GM23338 (cell line): ENCODE measurements at places on chromosomes 2 and 18.
A peak's percentile ranks its signal among the peaks of the same experiment; 100 is the strongest.

DNA sequence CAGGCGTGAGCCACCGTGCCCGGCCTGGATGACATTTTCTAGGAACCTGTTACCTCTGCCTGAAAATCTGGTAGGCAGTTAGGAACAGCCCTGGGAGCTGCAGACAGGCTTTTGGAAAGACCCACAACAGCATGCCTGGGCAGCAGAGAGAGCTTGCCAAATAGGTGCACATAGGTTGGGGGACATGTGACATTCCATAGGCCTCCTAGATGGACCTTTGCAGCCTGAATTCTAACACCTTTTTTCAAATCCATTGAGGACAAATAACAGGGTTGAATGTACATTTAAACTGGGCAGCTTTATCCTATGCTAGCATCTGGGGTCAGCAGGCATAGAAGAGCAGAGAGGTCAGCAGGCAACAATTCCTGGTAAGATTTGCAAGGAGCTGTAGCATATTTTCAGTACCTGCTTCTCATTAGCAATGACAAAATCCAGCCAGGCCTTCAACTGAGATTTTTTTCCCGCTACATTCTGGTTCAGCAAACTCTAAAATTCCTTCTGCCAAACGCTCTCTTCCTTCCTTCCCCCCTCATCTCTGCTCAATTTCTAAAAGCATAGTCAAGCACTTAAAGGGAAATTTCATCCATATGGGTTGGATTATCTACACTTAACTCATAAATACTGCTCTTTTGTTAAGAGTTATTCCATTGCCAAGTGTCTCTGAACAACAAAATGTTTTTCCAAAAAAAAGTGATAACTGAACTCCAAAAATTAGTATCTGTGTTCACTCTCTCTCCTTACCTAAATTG, 75.2 kb downstream of the SOWAHC start:
- H3K36me3 ChIP-seq = no peaks in the 10 kb centered on the region
- H3K27ac ChIP-seq = no peak overlapping the region
- no peak for DNase-seq
- no peak overlapping the region for H3K4me3 ChIP-seq

GRCh38 chr2:55618275-55619055, 1.0 kb upstream of the PPP4R3B start:
- DNase-seq = peak; percentile 73
- no peaks in the 10 kb centered on the region for H3K27me3 ChIP-seq
- H3K4me1 ChIP-seq = peaks cover 4% of the 10 kb centered on the region; the same call in 1 of the 2 replicates
- H3K4me3 ChIP-seq = peak overlapping the region; percentile 76

GRCh38 chr18:37432436-37433195, 133.0 kb downstream of the CELF4 start:
- DNase-seq = no peak
- no peaks in the 10 kb centered on the region; the same call in 1 of the 2 replicates for H3K36me3 ChIP-seq
- no peaks in the 10 kb centered on the region; the same call in 1 of the 2 replicates for H3K4me1 ChIP-seq
- no peak overlapping the region for H3K4me3 ChIP-seq
- no peak overlapping the region for H3K27ac ChIP-seq

DNA sequence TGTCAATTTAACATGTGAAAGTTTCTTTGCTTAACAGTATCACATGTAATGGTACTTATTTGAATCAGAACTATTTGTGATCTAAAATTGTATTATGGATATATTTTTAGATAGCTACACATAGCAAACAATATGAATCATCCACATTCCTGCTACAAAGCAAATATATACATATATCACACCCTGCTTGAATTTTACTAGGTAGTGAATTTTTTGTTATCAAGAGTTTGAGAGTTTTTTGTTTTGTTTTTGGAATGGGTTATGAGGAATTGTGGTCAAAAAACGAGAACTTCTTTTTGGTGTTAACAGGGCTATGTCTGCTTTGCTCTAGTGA, 635.7 kb downstream of the NRXN1 start:
- no peak overlapping the region for H3K27ac ChIP-seq
- no peaks in the 10 kb centered on the region for H3K27me3 ChIP-seq
- no peak for DNase-seq
- H3K36me3 ChIP-seq = no peaks in the 10 kb centered on the region

- no peaks in the 10 kb centered on the region for H3K27me3 ChIP-seq
- H3K27ac ChIP-seq = no peak overlapping the region
- H3K36me3 ChIP-seq = no peaks in the 10 kb centered on the region
- H3K4me1 ChIP-seq = no peaks in the 10 kb centered on the region
Measured at GRCh38 chr2:62142054-62142453, 53.9 kb upstream of the B3GNT2 start.

- no peak overlapping the region for H3K4me3 ChIP-seq
- no peaks in the 10 kb centered on the region for H3K27me3 ChIP-seq
- DNase-seq = no peak
Measured at GRCh38 chr2:4670331-4670730, 967.0 kb downstream of the DCDC2C start.

DNA sequence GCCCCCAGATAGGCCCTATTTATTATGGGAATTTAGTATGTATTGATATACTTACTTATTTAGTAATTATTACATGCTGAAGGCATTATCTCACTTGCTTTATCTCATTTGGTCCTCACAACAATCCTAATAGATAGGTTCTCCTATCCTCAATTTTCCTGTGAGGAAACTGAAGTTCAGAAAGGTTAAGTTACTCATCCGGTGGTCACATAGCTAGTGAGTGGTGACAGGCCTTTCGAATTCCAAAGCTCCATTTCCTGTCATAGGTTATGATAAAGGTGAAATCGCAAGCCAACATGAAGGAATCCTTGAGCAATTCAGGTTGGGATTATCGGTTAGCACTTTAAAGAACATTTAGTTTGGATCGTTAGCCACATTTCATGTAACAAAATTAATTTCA, 33.3 kb downstream of the NAB1 start:
- peaks cover 53% of the 10 kb centered on the region for H3K4me1 ChIP-seq
- no peaks in the 10 kb centered on the region for H3K27me3 ChIP-seq
- DNase-seq = no peak
- no peaks in the 10 kb centered on the region for H3K36me3 ChIP-seq
- no peak overlapping the region for H3K27ac ChIP-seq

- no peaks in the 10 kb centered on the region for H3K27me3 ChIP-seq
- no peak overlapping the region for H3K27ac ChIP-seq
- H3K4me1 ChIP-seq = peaks cover 13% of the 10 kb centered on the region
- no peak for DNase-seq
- no peak overlapping the region for H3K4me3 ChIP-seq
- no peaks in the 10 kb centered on the region for H3K36me3 ChIP-seq
Measured at GRCh38 chr2:238104691-238105371, 4.7 kb downstream of the ESPNL start.

GRCh38 chr18:59072727-59073421, 66.8 kb upstream of the SEC11C start:
- H3K4me3 ChIP-seq = no peak overlapping the region
- no peaks in the 10 kb centered on the region for H3K4me1 ChIP-seq
- H3K27ac ChIP-seq = no peak overlapping the region
- no peak for DNase-seq

- no peak overlapping the region for H3K27ac ChIP-seq
- H3K4me1 ChIP-seq = peaks cover 10% of the 10 kb centered on the region
- DNase-seq = no peak
- no peaks in the 10 kb centered on the region for H3K27me3 ChIP-seq
Measured at GRCh38 chr2:33559328-33559727, 39.8 kb downstream of the FAM98A start.

DNA sequence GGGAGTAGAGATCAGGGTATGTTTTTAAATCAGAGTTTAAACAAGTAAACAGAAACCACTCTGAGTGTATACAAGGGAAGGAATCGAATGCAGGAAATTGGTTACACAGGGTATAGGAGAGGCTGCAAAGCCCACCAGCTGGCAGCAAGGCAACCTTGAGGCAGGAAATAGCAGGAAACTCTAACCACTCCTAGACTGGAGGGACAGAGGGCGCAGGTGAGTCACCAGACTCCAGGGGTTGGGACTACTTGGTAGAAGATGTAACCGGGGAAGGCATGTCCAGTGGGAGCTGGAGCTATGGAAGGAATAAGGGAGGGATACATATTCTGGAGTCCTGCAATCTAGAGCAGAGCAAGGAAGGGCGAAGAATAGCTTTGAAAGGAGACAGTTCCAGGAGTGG, 152.3 kb downstream of the MEIS1 start:
- no peaks in the 10 kb centered on the region for H3K36me3 ChIP-seq
- H3K27ac ChIP-seq = no peak overlapping the region
- DNase-seq = peak; percentile 85
- H3K4me3 ChIP-seq = no peak overlapping the region
- H3K27me3 ChIP-seq = peaks cover 45% of the 10 kb centered on the region

DNA sequence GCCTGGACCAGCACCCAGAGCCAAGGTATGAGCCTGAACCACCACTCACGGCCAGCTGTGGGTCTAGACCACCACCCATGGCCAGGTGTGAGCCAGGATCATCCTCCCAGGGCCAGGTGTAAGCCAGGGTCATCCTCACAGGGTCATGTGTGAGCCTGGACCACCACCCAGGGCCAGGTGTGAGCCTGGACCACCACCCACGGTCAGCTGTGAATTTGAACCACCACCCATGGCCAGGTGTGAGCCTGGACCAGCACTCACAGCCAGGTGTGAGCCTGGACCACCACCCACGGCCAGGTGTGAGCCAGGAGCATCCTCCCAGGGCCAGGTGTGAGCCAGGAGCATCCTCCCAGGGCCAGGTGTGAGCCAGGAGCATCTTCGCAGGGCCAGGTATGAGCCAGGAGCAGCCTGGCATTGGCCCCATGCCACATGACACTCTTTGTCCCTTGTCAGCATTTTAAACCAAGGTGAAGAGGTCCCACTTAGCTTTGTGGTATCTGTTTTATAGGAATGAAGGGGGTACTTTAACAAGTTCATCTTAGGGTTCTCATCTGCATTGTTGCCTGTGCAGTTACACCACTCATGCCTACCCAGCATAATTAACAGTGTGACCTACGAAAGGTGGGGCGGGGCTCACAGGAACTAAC, 71.2 kb downstream of the AGAP1 start:
- no peak overlapping the region for H3K4me3 ChIP-seq
- H3K27me3 ChIP-seq = no peaks in the 10 kb centered on the region
- no peaks in the 10 kb centered on the region; the same call in 1 of the 2 replicates for H3K36me3 ChIP-seq
- peaks cover 29% of the 10 kb centered on the region for H3K4me1 ChIP-seq
- no peak for DNase-seq

DNA sequence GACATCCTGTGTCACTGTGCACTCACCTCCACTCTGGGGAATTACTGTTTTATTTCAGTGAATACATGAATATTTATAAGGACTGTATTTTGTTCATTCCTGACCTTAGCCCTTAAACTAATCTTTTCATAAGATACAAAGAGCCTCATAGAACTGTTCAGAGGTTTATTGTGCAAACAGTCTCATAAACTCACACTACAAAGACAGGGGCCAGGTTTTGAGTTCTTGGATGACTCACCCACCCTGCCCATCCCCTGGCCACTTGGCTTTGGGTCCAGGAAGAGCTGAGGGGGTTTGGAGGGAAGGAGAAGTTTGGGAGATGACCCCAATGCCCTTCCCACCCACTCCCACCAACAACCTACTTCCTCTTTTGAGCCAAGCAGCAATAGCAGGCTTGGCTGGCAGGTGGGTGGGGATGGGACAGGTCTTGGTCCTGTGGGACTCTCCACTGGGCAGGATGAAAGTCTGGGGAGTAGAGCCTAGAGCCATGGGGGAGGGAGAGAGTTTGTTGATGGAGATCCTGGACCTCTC, 43.1 kb upstream of the IL1R2 start:
- H3K4me3 ChIP-seq = no peak overlapping the region
- H3K4me1 ChIP-seq = no peaks in the 10 kb centered on the region
- DNase-seq = no peak
- no peaks in the 10 kb centered on the region; the same call in 1 of the 2 replicates for H3K36me3 ChIP-seq

DNA sequence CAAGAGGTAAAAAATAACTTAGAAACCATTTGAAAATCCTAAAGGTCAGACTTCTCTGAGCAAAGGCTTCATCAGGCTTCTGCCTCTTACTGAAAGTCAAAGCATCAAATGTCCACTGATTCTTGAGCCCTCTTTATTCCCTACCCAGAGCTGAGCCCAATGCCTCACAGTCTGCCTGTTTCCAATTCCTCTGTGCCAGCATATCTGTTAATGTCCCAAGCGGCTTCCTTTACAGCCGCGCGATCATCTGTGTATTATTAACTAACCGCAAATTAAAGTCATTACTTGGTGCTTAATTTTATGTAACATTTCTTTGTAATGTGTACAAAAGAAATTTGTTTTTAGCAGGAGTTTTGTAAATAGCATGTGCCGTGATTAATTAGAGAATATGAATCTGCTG, 418.8 kb upstream of the HNRNPA3 start:
- H3K4me1 ChIP-seq = 0 out of 2 replicates have a peak, but pooled peaks cover 3% of the 10 kb centered on the region
- no peak overlapping the region for H3K4me3 ChIP-seq
- peaks cover 6% of the 10 kb centered on the region; the same call in 1 of the 2 replicates for H3K36me3 ChIP-seq

- peak; percentile 70 for DNase-seq
- peaks cover 18% of the 10 kb centered on the region for H3K4me1 ChIP-seq
- no peaks in the 10 kb centered on the region for H3K36me3 ChIP-seq
- no peak overlapping the region for H3K27ac ChIP-seq
- H3K4me3 ChIP-seq = no peak overlapping the region
Measured at GRCh38 chr2:222283634-222284033, 15.2 kb downstream of the PAX3 start.

- no peak overlapping the region for H3K27ac ChIP-seq
- H3K4me1 ChIP-seq = peaks cover 36% of the 10 kb centered on the region
- no peak for DNase-seq
- H3K27me3 ChIP-seq = peaks cover 70% of the 10 kb centered on the region
- H3K4me3 ChIP-seq = no peak overlapping the region
Measured at GRCh38 chr2:66448136-66448991, 13.4 kb downstream of the MEIS1 start.

DNA sequence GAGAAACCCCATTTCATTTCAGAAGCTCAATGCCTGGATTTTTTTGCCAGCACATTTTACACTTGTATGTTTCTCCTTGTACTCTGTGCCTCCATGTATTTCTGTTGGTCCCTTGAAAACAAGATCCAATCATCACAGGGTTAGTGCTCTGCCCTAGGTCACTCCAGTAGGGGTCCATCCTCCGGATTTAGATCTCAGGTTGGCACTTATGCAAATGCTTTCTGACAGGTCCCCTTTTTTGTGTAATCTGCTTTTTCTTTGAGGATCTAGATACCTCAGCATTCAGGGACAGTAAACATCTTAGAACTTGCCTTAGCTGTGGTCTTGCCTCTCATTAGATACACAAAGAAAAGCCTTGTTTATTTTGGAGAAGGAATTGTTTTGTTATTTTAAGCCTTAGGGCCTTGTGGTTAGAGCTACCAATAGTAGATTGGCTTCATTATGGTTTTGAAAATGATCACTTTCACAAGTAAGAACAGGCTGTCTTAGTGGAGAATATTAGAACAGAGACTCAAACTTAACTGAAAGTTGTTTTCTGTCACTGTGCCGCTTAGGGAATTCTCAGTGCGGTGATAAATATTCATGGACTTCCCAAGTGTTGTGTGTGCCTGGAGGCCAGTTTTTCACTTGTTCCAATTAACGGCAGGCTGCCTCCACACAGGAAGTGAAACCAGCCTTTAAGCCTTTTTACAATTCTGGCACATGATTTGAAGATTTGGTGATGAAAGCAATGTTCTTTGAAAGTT, 7.8 kb downstream of the MERTK start:
- DNase-seq = no peak
- H3K27me3 ChIP-seq = no peaks in the 10 kb centered on the region
- H3K36me3 ChIP-seq = no peaks in the 10 kb centered on the region
- peaks cover 41% of the 10 kb centered on the region for H3K4me1 ChIP-seq
- 0 out of 2 replicates have a peak overlapping the region, but pooled peaks have one; percentile 18 for H3K4me3 ChIP-seq

- no peaks in the 10 kb centered on the region for H3K36me3 ChIP-seq
- H3K27me3 ChIP-seq = no peaks in the 10 kb centered on the region
- DNase-seq = peak; percentile 69
- peak overlapping the region; percentile 10; the same call in 1 of the 2 replicates for H3K27ac ChIP-seq
Measured at GRCh38 chr2:101327863-101328394, 19.4 kb upstream of the RNF149 start.

GRCh38 chr2:47134386-47135090, 20.6 kb downstream of the STPG4 start:
- H3K4me3 ChIP-seq = no peak overlapping the region
- no peaks in the 10 kb centered on the region for H3K27me3 ChIP-seq
- H3K4me1 ChIP-seq = peaks cover 6% of the 10 kb centered on the region; the same call in 1 of the 2 replicates
- H3K36me3 ChIP-seq = 0 out of 2 replicates have a peak, but pooled peaks cover 3% of the 10 kb centered on the region
